ENCODE measurements at places on chromosomes 4 and X.

DNA sequence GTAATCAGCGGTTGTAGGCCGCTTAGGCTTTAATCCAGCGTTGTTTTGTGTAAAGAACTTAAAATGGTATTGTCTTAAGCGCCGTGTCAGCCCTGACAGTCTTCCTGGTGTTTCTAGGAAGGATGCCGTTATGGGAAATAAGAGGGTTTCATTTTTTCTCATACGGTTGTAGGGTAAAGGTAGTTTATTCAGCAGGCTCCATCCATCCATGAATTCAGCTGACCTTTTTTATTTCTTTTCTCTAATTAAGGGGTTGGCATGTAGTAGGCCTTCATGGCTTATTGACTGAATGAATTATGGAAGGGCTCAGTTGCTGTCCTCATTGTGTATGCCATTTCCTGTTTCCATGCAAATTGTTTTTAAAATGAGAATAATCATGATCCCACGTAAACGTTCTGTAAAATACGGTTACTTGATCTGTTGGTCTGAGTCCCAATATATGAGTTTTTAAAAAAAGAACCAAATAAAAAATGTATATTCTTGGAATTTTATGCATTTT lies 693 bp downstream of the OCIAD1 start:
- DNase-seq = no peak

DNA sequence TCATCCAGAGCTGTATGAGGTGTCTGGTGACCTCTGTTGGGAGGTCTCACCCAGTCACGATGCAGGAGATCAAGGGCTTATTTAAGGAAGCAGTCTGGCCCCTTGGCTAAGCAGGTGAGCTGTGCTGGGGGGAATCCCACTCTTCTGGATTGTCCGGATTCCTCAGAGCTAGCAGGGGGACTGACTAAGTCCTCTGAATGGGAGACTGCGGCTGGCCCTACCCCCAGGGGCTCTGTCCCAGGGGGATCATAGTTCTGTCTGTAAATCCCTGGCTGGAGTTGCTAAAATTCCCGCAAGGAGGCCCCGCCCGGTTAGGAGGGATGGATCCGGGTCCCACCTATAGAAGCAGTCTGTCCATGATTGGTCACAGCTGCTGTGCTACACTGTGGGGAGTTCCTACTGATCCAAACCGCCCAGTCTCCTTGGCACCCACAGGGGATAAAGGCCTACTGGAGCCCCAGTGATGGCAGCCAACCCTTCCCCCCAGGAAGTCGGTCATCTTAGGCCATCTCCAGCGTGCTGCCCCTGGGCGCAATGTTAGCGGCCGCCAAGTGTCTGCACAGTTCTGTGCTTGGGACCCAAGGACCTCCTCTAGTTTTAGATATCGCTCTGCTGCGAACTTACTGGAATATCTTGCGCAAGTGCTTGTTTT lies 118.2 kb upstream of the KLF8 start:
- DNase-seq = no peak

DNA sequence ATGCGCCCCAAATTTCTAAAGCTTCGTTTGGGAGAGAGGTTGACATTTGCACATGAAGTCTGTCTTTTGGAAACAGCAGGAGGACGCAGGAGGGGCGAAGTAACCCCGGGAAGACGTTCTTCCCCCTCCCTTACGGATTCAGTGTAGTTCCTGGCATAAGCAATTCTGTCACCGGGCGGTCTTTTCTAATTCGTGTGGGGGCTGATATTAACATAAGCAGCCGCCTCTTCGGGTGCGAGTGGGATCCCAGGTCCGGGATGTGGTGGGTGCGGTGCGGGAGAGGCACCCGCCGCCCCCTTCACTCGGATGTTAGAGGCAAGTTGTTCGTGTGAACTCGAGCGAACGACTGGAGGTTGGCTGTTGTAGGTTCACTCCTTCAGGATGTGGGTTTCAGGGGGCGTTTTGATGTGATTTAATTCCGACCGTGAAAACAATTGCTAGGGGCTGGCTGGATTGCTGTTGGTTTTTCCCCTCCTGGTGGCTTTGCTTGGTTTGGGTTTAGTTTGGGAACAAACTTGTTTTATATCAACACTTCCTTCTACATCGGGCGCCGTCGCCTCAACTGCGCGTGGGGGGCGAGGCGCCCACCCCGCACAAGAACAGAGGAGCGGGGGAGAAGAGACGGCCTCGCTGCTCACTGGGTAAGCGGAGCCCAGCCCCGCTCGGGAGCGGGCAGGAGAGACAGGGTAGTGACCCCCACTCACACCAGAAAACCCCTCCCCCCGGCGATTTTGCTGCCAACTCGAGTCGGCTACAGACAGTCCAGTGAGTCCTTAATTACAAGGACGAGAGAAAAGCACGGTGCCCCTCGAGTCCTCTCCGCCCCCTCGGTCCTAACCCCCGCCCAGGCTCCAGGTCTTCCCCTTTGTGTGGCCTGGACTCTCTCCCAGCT lies 2.9 kb upstream of the LEF1 start:
- DNase-seq = peak; percentile 82

GRCh38 chrX:152932598-152933175 lies 34.8 kb downstream of the ZNF185 start:
- DNase-seq = no peak

DNA sequence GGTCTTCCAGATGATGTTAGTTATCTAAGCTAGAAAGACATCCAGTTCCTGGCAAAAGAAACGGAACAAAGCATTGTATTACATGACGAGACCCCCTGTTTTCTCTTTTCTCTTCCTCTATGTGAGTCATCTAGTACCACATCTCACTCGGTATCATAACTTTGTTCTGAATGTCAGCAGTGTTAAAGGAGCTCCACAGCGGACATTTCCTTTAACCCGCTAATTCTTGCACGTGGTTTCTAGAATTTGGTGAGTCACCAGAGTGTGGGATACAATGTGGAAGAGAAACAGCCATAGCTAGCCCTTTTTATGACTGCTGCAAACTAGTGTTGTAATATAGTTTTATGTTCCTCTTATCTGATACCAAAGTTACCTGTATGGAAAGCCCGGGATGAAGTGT lies 243.7 kb downstream of the TENM3 start:
- DNase-seq = no peak

DNA sequence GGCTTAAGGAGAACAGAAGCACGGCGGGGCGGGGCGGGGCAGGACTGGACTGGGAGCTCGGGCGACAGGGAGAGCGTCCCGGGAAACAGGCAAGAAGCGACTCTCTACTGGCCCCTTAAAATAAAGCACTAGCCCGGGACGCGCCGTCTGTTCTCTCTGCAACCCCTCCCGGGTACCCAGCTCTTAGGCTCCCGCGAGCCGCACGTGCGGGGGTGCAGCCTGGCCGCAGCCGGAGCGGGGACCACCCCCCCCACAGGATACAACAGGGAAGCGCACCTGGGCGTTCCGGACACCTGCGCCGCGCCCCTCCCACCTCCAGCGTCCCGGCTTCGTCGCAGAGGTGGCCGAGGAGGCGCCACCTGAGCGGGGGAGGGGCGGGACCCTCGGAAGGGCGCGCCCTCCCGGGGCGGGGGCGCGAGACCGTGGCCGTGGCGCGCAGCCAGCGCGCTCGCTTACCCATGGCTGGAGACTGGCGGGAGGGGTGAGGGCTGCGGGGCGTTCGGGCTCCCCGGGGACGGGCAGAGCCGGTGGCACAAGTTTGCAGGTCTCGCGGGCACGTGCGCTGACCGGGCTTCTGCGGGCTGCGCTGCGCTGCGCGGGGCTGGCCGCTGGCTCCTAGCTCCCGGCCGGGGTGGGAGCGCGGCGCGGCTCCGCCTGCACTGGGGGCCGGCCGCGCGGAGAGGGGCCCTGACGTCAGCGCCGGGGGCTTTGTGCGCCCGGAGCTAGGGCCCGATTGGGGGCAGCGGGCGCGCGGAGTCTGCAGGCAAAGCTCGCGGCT lies 91.5 kb downstream of the GEMIN8 start:
- DNase-seq = no peak

All from CD4-positive, alpha-beta memory T cell (primary cell).